Stimulated activated CD4-positive, alpha-beta T cell treated with anti-CD3 and anti-CD28 coated beads, Interleukin-12 subunit alpha, Interleukin-12 subunit beta, amount 100 ng/mL, for 24 hours (primary cell): ENCODE measurements at places on chromosomes 6 and 20.
A peak's percentile ranks its signal among the peaks of the same experiment; 100 is the strongest.

DNA sequence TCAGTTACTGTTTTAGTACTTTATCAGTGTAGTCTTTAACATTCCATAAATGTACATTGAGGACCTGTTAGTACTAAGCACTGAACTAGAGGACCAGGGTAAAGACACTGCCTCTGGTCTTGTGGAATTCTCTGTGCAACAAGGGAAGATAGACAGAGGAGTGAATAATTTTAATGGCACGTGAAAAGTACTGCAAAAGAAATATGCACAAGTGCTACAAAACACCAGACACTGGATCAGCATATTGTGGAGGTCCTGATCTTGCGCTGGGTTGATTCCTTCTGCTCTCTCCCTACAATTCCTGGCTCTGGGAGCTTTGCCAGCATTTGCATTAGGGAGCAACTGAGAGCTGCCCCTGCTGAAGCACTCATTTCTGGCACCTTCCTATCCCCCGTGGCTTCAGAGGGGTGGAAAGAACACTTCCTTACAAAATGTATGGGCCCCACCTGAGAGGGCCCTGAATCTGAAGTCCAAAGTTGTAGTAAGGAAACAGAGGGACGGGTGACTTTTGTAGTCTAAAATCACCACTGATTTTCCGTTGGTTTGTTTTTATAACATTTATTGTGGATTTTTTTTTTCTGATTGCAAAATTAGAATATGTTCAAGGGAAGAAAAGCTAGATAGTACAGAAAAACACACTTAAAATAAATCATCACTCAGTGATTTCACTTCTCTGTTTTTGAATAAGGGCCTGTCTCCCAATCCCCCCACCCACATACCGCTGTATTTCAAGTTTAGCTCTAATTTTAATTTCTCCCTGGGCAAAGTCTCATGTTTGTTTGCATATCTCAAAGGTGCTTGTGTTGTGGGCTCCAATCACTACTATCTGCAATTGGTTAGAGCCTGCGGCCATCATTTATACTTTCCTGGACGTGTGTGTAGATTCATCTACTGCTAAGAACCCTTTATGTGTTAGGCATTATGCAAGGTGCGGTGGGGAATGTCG, 4.9 kb downstream of the PKIG start:
- no peak for DNase-seq

DNA sequence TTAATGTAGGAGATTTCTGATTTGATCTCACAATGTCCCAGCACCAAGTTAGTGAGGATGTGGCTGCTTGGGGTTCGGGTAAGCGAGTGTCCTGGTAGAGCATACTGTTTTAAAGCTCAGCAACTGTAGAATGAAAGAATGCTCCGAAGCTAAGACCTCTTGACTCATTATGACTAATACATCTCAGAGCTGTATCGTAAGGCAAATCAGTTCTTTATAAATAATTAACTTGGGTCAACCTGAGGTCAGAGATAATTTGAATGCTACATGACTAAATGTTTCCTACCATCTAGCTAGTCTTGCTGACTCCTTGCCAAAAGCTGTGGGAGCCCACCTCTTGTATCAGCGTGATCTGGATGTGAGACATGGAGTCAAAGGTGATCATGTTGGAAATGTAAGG, 128.8 kb upstream of the PDE7B start:
- no peak for DNase-seq

- DNase-seq, result no peak
These were observed 160.0 kb downstream of the COL21A1 start for GRCh38 chr6:56087421-56087820.

DNA sequence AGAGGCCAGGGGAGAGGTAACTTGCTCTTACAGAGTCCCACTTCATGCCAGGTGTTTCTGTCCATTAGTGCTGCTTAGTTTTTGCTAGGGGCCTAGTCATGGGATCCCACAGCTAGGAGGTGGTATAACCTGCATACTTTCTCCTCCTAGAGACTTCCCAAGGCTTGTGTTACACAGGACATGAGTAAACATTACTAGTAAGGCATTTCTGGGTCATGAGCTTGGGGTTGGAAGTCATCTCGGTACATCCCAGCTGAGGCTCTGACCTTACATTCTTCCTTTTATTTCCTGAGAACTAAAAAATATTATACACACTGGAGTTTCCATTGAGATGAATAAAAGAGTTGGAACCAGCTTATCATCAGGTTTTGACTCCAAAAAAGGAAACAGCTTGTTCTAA, 20.9 kb upstream of the PNPLA1 start:
- DNase-seq, result no peak

- no peak for DNase-seq
These were observed 6.0 kb downstream of the SYTL3 start for GRCh38 chr6:158655569-158656450.

- peak; percentile 15 for DNase-seq
These were observed 57.3 kb downstream of the LINC00237 start for GRCh38 chr20:21048841-21049273.

DNA sequence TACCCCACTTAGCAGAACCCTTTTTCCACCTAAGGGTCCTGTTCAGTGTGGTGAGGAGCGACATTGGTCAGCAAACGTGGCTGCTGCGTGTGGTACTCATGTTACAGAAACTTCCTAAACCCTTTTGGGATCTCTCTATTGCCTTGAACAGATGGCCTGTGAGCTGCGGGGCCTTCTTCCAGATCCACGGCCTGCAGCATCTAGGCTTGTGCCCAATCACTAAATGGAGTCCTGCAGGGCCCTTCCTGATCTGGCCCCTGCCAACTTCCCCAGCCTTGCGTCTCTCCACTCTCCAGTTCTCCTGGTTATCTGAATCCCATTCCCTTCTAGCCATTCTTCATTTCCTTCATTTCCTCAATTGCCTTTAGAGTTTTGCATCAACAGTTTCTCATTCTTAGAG, 85.6 kb downstream of the PDE7B start:
- DNase-seq, result no peak

DNA sequence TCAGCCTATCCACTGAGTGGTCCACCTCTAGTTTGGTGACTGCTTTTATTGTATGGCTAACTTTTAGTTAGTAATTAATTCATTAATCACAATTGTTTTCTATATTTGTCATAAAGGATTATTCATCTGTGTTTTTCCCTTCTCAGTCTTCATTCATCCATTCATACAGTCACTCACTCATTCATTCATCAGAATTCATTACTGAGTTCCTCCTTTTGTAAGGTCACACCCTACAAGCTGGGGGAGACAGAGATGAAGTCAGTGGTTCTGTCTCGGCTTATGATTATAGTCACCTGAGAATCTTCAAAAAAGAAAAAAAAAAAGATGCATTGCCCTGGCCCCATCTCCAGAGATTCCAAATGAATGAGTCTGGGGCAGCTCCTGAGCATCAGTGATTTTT, 257.1 kb downstream of the ADGB start:
- no peak for DNase-seq

- no peak for DNase-seq
These were observed 454.3 kb upstream of the JARID2 start for GRCh38 chr6:14791526-14791925.

GRCh38 chr20:39877788-39878187, 811.2 kb downstream of the MAFB start:
- DNase-seq, result no peak

- DNase-seq, result no peak
These were observed 23.6 kb downstream of the NEDD9 start for GRCh38 chr6:11208854-11209253.

DNA sequence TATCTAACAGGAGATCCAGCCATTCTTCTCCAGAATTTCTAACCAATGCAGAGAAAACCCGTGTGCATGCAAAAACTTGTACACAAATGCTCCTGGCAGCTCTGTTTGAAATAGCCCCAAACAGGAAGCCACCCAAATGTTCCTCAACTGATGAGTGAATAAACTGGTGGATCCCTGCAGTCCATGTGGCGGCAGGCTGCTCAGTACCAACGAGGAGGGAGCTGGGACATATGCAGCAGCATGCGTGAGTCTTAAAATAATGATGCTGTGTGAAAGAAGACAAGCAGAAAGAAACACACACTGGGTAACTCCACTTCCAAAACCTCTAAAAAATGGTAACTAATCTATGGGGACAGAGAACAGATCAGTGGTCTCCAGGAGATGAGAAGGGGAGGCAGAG, 542.1 kb upstream of the AGPAT4 start:
- DNase-seq, result no peak

DNA sequence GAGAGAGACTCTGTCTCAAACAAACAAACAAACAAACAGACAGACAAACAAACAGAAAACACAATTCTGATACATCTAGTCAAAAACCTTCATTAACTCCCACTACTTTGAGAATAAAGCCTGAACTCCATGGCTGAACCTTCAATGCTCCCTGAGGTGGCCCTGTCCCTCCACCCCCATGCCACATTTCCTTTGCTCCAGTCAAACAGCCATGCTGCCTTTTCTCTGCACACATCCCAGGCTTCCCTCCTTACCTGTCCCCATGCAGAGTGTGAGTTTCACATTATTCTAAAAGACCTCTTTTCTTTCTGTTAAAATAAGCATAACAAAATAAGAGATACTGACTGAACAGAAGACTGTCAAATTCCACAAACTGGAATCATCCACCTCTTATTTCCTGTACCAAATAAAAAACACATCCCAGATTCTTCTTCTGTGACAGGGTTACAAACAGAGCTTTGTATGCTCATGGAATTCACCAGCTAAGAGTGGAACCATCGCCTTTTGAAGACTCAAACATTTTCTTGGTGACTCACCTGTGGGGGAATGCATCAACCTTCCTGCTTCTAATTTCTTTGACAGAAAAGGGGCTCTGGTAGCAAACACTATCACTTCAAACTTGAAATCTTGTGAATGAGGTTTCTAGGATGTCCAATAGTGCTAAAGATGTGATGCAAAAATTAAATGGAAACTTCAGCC, 71.0 kb upstream of the SLC22A16 start:
- no peak for DNase-seq

DNA sequence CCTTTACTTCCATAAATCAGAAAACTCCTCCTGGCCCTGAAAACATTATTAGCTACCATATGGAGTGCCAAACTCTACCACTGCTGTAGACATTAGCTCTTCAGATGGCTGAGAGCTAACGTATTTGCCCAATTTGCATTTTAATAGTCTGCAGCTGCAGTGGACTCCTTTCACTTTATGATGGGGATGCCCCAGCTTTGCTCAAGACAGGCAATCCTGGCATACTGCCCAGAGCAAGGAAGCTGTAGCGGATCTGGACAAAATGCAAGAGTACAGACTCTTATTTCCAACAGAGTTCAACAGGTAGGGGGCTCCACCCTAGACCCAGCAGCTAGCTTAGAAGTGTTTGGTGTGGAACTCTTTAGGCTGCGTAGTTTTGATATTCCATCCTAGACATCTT, 246.7 kb downstream of the FOXC1 start:
- no peak for DNase-seq

- no peak for DNase-seq
These were observed 9.5 kb downstream of the SEMG2 start for GRCh38 chr20:45230631-45231030.

GRCh38 chr20:9628141-9628540, 113.8 kb downstream of the LAMP5 start:
- no peak for DNase-seq

- no peak for DNase-seq
These were observed 180.8 kb upstream of the CHD6 start for GRCh38 chr20:41798930-41799502.

GRCh38 chr20:2800521-2801285, at the start of gene CPXM1:
TSS of gene CPXM1 (minus strand) at chr20:2800627. CDS start at chr20:2800572, 55 bp downstream.
- DNase-seq, result no peak

- no peak for DNase-seq
These were observed 51.0 kb upstream of the CD93 start for GRCh38 chr20:23136893-23137745.

DNA sequence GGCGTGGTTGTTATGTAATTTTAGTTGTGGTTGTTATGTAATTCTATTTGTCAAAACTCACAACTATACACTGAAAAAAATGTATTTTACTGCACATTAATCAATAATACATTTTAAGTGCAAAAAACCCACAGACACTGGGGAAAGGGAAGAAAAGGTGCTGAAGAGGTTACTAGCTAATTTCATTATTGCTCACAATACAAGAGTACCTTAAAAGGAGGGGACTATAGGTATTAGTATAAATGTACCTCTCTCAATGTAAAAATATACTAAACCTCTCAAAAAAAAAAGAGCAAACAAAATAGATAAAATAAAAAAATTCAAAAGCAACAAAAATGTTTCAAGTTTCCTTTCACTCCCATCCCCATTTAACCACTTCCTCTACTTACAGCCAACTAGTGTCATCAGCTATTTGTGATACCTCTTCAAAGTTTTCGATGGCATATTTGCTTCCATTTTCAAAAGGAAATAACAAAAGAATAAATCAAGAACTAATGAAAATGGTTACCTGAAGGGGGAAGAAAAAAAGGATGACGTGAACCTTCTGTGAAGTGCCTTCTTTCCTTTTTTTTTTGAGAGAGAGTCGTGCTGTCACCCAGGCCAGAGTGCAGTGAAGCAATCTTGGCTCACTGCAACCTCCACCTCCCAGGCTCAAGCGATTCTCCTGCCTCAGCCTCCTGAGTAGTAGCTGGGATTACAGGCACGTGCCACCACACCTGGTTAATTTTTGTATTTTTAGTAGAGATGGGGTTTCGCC, 30.2 kb downstream of the RANBP9 start:
- DNase-seq, result no peak

DNA sequence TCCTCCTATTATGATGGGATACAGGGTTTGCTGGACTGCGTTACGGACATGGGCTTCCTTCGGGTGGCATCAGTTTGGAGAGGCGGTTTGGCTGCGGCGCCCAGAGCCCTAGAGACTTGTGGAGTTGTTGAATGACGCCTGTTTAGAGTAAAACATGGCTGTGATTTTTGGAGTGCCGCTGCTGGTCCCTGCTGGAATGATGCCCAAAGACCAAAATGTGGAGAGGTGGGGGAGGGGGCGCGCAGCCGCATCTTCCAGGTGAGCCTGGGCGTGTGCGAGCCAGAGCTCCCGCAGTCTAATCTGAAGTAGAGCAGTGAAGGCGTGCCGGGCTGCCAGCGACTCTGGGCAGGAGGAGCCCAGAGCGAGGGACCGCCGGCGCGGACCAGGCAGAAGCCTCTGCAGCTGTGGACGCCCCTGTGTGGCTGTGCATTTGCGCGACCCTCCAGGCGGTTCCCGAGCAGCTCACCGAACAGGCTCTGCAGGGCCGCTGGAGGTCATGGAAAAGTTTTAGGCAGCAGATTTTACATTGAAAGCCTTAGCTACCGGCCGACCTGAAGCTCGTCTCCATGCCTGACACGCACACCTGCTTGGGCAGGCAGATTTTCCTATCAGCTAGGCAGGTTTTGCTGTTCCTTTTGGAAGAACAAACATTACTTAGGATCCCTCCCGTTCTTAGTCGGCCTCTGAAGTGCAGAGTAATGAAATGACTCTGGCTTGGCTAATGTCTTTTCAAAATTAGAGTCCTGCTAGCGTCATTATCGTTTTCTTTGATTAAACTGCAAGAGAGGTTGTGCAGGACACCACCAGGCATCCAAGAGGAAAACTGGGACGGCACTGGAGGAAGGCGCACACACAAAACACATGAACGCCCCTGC, 298.2 kb downstream of the PHACTR1 start:
- DNase-seq, result no peak
